ENCODE measurements at places on chromosomes 11 and 22. TPM values are rescaled to one million over a fixed set of nuclear protein-coding genes. Genes with fewer than 3 reads are reported as not detected.
A peak's percentile ranks its signal among the peaks of the same experiment; 100 is the strongest.

DNA sequence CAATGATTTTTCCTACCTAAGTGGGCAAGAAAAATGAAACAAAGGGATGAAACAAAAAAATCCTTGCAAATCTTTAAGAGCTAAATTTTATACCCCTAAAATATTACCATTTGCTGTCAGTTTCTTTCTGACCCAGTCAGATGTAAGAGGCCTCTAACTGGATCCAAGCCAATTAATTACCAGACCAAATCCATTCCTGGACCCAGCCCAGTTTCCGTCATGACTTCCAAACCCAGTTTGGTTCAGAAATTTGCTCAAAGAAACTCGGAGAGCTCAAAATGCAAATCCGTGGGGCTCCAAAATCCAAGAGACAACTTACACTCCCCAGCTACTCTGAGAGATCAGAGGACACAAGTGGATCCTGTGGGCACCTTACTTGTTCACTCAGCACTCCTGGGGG lies 46.8 kb downstream of the TRIM44 start:
- DNase-seq: no peak

The GSTT2 gene
- 0.62 TPM for total RNA-seq

- DNase-seq: no peak
Measured at GRCh38 chr11:3022300-3022967, 30.3 kb upstream of the NAP1L4 start.

GRCh38 chr22:40553014-40553554 lies 83.4 kb downstream of the MRTFA start:
- no peak for DNase-seq

The TRIM49 gene
- total RNA-seq: not detected

The GAL3ST1 gene
- total RNA-seq: 0.27 TPM

The SYT12 gene
- total RNA-seq: 0.13 TPM

- peak; percentile 35 for DNase-seq
Measured at GRCh38 chr11:45922425-45923082, at the start of gene LARGE2. Gene LARGE2 (plus strand): TSS chr11:45922656. CDS start chr11:45922883, 227 bp downstream.

The NLRP14 gene
- not detected for total RNA-seq

- DNase-seq: no peak
Measured at GRCh38 chr22:30806391-30806861, 111.8 kb downstream of the OSBP2 start.

The APOL3 gene
- total RNA-seq: 25.5 TPM

GRCh38 chr11:99645934-99646333 lies 625.2 kb downstream of the CNTN5 start:
- DNase-seq: no peak

The ANGPTL5 gene
- total RNA-seq: 1.9 TPM

- DNase-seq: no peak
Measured at GRCh38 chr11:36013950-36014897, 70.4 kb downstream of the LDLRAD3 start.

GRCh38 chr11:2315395-2316168 lies 13.8 kb downstream of the TSPAN32 start:
- DNase-seq: peak; percentile 49

- no peak for DNase-seq
Measured at GRCh38 chr11:17423533-17424310, 35.3 kb upstream of the KCNJ11 start.

- no peak for DNase-seq
Measured at GRCh38 chr11:22449441-22449840, 111.3 kb downstream of the SLC17A6 start.
